SK-MEL-5 (cell line): ENCODE measurements at places on chromosomes 1 and 21.

DNA sequence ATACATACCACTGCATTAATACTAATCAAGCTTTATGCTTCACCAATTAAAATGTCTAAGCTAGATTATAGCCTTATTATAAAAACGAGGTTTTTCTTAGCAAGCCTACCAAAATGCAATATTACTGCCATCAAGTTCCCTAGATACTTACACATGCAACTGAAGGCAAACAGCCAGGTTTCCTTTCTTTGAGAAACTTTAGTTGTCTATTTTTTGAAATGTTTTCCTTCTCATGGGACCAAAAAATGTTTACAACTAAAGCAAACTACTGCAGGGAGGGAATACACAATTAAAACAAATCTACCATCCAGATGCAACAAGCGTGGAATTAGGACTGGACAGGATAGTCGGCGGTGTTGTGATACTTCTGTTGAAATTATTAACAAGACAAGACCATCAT, 1.3 kb downstream of the ZNF644 start:
- no peak for DNase-seq

DNA sequence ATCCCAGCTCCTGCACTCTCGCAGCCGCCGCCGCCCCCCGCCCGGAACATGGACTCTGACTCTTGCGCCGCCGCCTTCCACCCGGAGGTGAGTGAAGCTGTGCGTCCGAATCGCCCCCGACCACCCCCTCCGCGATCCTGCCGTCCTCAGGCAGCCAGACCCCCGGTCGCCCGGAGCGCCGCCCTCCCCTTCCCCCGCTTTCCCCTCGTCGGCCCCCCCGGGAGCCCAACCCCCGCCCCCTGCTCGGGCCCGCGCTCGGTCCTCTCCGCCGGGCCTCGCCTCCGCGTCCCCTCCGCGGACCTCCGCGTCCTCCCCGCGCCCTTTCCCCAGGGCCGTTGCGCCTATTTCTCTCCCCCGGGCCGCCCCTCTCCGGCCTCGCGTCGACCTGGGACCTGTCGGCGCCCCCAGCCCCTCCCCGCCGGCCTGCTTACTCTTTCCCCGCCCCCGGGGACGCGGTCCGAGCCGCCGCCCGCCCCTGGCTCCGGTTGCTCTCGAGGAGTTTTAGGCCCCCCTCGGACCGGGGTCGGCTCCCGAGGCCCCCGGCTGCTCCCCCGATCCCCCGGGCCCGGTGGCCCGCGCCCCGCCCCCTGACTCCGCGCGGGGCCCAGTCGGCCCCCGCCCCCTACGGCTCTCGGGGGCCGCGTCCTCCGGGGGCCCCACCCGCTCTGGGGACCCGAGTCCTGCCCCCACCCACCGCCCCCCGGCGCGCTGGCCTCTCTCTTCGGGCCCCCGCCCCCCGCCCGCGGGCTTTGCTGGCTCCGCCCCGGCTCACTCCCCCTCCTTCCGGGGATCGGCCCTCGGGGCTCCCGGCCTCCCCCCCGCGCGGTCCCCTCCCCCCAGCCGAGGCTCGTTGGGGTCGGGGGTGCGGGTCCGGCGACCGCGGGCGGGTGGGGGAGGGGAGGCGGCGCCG, 743 bp downstream of the PHF13 start:
- no peak for DNase-seq

DNA sequence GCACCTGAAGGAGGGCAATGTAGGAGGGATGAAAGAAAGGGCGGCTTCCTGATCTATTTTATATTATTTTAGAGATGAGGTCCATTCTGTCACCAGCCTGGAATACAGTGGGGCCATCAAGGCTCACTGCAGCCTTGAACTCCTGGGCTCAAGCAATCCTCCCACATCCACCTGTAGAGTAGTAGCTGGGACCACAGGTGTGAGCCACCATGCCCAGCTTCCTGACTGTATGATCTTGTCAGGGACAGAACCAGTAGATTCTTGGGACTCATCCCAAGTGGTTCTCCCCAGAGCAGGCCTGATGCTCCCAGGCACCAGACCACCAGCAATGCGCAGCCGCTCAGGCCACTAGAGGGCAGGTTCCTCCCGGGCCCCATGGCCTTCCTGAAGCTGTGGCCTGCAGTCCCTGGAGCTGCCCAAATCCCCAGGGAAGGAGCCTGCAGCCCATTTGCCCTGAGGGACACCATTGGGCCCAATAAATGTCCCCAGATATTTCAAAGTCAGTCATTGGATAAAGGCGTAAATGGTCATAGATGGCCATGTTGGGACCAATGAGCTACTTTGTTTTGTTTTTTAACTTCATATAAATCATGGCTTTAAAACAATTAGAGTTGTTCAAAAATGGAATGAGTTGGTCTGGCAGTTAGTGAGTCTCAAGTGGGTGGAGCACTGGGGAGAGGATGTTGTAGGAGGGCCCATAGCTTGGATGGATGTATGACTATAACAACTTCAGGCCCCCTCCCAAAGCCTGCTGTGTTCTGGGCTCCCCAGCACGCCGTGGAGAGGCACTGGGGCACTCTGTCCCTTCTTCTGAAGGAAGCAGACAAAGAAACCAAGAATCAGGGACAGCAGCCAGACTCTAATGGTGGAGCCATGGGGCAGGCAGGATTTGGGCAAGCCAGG, 44.7 kb upstream of the GOLT1A start:
- peak; percentile 74 for DNase-seq

DNA sequence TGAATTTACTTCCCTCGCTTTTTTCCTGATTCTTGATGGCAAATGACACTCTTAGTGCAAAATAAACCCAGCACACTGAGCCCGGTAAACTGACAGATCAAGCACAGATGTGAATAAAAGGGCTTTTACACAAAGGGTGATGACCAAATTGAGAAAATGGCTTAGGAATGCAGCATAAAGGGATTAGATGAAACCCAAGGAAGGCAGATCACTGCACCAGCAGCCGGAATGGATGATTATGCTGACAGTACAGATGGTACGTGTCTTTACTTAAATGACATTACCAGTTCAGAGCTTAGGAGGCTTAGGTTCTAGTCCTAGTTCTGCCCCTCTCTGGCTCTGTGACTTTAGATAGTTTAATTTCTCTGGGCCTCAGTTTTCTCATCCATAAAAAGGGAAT, 12.0 kb downstream of the PKP1 start:
- DNase-seq = no peak

GRCh38 chr1:57983441-57983840, 559.6 kb upstream of the DAB1 start:
- DNase-seq = no peak

GRCh38 chr1:54708385-54708784, 7.3 kb upstream of the TTC4 start:
- no peak for DNase-seq
